Non-pigmented ciliary epithelial cell (primary cell): ENCODE measurements at places on chromosomes 6 and 20.

GRCh38 chr6:159826968-159827647 is 27.0 kb downstream of the PNLDC1 start:
- no peak for DNase-seq

DNA sequence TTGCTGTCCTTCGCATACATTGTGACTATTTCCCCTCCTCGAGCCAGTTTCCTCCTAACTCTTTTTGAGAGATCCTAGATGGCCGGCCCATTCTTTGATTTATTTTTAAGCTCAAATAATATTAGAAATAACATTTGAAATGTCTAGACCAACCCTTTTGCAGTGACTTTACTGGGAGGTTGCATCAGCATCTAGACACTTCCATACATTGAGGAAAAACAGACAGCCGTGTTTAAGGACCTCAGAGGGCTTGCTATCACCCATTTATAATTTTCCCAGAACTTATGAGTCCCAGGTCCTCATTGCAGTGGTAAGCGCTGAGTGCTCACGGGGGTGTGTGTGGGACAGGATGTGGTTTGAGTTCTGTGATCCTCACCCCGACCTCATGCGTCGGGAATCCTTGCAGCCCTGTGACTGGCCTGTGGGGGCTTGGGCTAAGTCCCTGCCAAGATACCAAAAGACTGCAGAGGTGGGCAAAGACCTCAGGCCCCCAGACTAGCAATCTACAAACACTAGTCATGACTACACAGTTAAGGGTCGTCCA is at the start of gene GPX5:
Gene GPX5, plus strand, starts transcription at position 386 of the 544 bp plus-strand sequence. Its CDS starts 133 bp downstream, at position 519.
- DNase-seq = no peak

DNA sequence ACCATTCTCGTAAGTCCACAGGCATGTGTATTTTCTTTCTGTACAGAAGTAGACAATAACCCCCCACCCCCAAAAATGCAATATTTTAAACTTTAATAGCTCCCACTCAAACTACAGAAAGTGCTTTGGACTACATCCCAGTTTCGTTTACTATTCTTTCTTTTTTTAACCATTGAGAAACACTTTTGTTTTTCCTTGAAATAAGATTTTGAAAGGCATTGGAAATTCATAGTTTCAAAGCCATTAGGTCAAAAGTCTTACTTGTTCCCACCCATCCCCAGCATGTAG is 140.0 kb downstream of the KIF16B start:
- no peak for DNase-seq

DNA sequence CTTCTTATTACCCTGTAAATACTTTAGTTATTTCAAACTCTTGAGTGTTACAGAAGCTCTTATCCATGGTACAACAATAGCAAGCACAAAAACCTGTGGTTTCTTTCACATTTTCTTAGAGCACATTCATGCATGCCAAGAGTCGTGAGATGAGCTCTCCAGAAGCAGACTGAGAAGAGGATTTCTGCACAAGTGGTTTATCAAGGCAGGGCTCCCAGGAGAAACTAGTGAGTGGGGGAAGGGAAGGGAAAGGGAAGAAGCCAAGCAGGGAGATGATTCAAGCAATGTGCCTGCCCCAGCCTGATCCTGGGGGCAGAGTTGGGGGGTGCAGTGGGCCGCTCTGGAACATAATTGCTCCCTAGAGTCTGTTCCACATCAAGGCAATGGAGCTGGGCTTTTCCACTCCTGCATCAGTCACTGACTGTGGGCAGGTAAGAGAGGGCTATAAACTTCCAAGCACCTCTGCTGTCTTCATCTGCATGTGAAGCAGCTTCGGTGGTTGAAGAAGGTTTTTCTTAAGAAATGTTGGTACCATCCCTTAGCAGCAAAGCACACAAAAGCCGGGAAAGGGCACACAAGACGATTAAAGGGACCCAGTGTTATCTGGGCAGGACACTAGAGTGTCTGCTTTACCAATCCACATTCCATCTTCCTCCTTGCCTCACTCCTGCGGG is 152.1 kb downstream of the PLCB4 start:
- DNase-seq = peak; percentile 56

- peak; percentile 10 for DNase-seq
These were observed 23.9 kb upstream of the YWHAB start for GRCh38 chr20:44861531-44862006.

GRCh38 chr20:37340998-37341397 is 4.9 kb upstream of the SRC start:
- DNase-seq = no peak

DNA sequence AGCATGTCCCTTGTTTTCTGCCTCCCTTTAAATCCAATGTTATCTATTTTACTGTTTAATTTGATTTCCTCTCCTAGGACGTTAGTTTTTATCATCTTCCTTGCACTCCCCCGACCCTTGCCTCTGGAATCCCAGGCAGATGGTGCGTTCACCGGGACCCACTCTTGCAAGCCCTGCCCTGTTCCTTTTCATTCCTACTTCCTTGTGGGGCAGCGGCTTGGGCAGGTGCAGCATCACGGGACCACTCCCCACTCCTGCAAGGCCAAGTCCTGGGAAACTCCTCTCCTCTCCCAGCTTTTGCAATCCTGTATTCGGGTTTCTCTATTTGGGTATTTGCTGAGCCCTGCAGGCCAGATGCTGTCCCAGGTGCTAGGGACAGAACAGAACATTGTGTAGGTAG is 5.8 kb upstream of the CDH4 start:
- DNase-seq = no peak

DNA sequence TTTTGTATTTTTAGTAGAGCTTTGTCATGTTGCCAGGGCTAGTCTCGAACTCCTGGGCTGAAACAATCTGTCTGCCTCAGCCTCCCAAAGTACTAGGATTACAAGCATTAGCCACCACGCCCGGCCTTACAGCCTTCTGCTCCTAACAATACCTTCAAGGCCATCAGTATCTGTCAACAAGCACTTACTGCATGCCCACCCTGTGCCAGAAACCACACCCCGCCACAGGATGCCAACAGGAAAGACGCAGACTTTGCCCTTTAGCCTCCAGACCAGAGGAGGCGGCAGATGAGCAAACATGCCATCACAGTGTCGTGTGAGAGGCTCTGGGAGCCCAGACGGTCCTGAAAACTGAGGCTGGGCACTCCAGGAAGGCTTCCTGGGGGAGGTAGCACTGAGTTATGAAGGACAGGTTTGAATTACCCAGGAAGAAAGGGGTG is 34.7 kb upstream of the TGM3 start:
- DNase-seq = no peak

GRCh38 chr20:37152284-37152683 is 26.8 kb upstream of the RPN2 start:
- DNase-seq = no peak

DNA sequence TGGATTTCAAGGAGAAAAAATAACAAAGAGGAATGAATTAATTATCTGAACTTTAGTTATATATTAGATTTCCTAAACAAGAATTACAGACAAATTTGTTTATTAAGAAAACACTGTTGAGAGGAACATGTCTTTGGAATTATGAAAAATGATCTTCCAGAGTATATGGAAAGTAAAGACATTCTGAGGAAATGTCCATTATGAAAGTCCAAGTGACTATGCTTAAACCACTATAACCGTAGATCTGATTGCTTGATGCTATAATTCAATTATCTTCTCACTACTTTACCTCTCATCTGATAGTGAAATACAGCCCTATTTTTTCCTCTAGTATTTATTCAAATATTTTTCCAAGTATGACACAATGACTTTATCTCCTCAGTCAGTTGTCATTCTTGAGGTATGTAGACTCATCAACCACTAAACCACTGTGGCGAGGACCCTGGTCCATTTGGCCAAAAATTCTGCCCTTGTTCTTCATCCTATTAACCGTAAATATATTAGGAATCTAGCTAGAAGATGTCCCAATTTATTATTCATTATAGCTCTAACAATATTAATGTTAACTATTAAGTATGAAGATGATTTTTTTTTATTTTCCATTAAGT is 37.3 kb upstream of the AHI1 start:
- no peak for DNase-seq

DNA sequence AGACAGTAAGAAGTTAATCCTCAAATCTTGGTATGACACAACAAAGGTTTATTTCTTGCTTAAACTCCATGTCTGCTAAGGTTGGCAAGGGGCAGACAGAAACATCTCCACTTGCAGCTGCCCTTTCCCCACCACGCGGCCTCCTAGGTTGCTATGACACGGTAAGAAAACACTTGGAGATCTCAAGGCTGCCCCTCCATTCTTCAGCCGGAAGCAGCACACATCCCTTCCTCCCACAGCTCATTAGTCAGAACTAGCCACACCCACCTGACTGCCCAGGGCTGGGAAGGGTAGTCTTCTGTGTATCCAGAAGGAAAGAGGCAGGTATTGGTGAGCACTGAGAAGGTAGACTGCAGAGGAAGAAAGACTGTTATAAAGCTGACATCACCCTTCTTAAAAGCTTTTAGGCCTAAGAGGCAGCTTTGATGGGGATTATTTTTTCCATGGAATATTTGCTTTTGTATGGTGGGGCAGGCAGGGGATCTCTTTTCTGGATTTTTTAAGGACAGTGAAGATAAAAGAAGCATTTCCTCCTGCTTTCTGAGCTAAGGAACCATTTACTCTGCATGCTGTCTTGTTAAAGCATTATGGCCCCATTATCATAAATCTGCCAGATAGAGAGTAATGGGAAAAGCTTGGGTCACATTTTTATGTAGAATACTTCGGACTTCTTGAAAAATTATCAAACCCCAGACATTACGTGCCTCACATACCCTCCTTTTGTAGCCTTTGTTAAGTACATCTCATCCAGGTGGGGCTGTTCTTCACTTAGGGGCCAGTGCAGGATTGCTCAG is 41.6 kb downstream of the MRAP2 start:
- no peak for DNase-seq

- no peak for DNase-seq
These were observed 19.9 kb upstream of the CRIP3 start for GRCh38 chr6:43328528-43328927.

DNA sequence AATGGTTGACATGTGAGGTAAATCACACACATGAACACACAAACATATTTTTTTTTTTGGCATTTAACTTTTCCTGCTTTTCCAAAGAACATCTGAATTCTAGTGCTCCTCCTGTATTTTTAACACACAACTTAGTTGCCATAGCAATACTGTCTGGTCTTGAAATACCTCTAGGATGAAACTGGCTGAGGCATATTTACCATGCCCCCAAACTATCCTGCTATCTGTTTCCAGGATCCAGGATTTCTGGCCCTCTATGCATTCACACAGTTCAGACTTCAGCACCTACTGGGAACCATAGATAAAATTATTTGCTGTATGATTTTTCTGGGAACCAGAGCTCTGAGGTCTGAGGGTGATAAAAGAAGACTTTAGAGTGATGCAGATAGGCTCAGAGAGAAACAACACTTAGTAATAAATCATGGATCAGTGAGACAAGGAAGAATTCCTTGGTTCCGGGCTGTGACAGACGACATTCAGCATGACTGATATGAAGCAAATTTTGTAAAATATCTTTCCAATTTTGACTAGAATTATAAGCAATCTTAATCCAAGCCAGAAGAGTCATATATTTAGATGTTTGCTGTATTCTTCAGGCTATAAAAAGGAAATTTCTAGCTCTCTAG is 359.7 kb downstream of the BTBD9 start:
- DNase-seq = no peak

DNA sequence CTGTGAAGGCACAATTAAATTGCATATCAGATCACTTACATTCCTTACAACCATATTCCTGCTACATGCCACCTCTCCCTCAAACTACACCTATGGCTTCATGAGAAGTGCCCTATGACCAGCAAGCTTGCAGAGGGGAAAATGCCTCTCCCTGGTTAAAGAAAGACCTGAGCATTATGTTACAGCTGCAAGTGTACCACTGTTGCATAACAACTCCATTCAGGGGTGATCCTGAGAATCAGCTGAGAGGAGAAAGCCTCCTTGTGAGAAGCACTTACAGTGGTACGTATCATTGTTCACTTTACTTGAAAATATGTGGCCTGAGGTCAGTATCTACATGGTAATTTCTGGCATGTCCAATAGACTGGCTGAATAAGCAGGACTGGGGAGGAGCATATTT is 20.0 kb downstream of the PDSS2 start:
- no peak for DNase-seq

- DNase-seq = no peak
These were observed 123.0 kb downstream of the DOK5 start for GRCh38 chr20:54598352-54598751.

DNA sequence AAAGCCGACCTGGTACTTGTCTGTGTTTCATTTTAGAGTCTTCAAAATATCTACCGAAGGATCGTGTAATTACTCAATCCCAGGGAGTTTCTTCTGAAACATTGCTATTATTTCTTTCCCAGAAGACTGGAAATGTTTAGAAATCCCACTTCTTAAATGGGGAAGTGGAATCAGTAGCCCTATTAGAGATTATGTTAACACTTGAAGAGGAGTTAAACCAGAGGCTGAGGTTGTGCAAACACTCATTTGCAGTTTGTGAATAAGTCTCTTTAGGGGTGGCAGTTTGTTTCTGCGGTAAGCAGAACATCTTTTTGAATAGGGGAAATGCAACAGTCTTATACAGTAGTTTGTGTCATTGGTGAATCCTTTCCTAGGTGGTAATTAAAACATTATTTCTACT is 21.3 kb downstream of the DSP start:
- no peak for DNase-seq

DNA sequence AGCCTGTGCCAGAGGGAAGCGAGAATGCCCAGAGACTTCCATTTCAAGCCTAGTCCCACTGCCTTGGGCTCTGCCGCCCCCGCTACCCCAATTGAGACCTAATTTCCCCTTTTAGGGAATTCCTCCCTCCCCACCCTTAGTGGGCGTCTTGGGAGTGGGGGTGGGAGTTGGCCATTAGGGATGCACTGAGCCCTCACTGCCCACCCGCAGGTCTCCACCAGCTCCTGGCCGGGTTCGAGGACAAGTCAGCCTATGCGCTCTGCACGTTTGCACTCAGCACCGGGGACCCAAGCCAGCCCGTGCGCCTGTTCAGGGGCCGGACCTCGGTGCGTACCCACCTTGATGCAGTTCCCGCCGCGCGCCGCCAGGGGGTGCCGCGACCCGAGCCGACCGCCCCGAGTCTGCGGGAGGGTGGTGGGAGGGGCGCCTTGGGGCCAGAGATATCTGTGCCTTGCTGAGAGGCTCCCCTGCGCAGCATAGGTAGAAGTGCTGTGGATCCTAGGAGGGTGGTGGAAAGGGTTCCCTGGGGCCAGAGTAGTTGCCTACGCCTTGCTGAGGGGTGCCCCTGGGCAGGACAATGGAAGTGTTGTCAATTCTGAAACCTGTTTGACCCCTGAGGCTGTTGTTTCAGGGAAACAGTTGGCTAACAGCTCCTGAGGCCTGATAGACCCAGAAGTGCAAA is 9.2 kb downstream of the ITPA start:
- DNase-seq = no peak
